Small intestine (tissue), 16 donors: ENCODE measurements at places on chromosomes 16 and 17. TPM values are rescaled to one million over a fixed set of nuclear protein-coding genes. Genes with fewer than 3 reads are reported as not detected.

Gene TK1
- polyA plus RNA-seq, result 11.6 TPM

Gene DCUN1D3
- polyA plus RNA-seq, result 4.8 TPM

Gene FOXC2
- polyA plus RNA-seq, result 0.97 TPM

Gene ZNF423
- polyA plus RNA-seq, result 0.54 TPM

Gene CDH3
- 0.33 TPM for polyA plus RNA-seq

Gene MRPL27
- polyA plus RNA-seq, result 146 TPM

Gene LDHD
- polyA plus RNA-seq, result 8.9 TPM

Gene CD68
- polyA plus RNA-seq, result 60.2 TPM

Gene NGFR
- 0.54 TPM for polyA plus RNA-seq

DNA sequence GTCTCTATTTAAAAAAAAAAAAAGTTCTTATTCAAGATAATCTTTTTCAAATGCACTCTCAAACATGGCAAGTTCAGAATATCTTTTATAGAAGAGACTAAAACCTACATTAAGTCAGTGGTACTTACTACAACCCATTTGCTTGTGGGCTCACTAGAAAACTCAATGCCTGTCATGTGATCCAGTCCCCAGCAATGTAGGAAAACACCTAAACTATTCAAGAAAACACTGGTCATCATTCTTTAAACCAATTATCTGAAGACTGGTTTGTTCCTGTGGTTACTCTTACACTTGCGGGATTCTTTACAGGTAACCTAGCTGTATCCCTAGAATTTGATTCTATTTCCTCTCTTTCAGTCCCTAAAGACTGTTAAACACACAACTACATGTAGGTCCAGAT, 19.6 kb downstream of the MED13 start:
- H3K4me3 ChIP-seq, result no peak overlapping the region
- no peaks in the 10 kb centered on the region for H3K4me1 ChIP-seq
- no peaks in the 10 kb centered on the region for H3K27me3 ChIP-seq
- no peak overlapping the region for H3K27ac ChIP-seq
- H3K36me3 ChIP-seq, result peaks cover 6% of the 10 kb centered on the region

GRCh38 chr16:54806881-54807360, 123.7 kb upstream of the IRX5 start:
- no peaks in the 10 kb centered on the region for H3K4me1 ChIP-seq
- no peaks in the 10 kb centered on the region for H3K36me3 ChIP-seq
- no peak for DNase-seq
- H3K27me3 ChIP-seq, result no peaks in the 10 kb centered on the region
- no peak overlapping the region for H3K27ac ChIP-seq
- H3K4me3 ChIP-seq, result no peak overlapping the region

GRCh38 chr17:40559954-40560591, 5.2 kb downstream of the CCR7 start:
- no peak overlapping the region for H3K4me3 ChIP-seq
- no peaks in the 10 kb centered on the region for H3K36me3 ChIP-seq
- H3K27ac ChIP-seq, result no peak overlapping the region
- DNase-seq, result peak; percentile 95
- H3K27me3 ChIP-seq, result peaks cover 40% of the 10 kb centered on the region

DNA sequence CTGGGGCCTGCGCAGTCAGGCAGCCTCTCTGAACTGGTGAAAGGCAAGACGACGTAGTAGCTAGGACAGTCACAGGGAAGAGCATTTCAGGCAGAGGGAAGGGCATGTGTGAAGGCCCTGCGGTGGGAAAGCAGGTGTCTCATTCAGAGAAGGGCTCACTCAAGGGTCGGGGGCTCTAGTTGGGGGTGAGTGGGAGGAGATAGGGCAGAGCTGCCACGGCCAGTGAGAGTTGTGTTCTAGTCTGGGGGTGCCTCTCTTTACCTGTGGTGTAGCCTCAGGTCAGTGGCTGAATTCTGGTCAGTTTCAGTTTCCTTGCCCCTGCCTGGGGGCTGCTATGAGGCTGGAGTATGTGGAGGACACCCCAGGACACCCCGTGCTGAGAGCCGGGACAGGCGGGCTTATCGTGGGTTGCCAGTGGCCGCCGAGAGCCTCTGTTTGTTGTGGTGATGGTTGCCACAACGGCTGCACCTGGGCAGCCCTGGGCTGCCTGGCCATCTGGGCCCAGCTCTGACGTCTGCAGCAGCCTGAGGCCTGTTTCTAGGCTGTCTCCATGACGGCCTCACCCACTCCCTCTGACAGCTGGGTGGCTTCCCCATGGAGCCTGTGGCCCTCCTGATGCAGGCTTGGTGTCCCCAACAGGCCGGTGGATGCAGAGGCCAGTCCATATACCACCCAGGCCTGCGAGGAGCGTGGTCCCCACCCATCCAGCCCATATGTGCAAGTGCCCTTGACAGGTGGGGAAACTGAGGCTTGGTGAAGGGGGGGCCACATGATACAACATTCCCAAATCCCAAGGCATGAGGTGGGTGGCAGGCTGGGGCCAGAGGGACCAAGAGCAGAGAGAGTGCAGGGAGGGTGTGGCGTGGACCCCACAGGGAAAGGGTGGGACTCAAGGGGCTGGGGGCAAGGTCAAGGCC, 10.8 kb downstream of the MAP2K3 start:
- H3K27ac ChIP-seq, result no peak overlapping the region
- H3K4me3 ChIP-seq, result no peak overlapping the region
- H3K4me1 ChIP-seq, result no peaks in the 10 kb centered on the region

DNA sequence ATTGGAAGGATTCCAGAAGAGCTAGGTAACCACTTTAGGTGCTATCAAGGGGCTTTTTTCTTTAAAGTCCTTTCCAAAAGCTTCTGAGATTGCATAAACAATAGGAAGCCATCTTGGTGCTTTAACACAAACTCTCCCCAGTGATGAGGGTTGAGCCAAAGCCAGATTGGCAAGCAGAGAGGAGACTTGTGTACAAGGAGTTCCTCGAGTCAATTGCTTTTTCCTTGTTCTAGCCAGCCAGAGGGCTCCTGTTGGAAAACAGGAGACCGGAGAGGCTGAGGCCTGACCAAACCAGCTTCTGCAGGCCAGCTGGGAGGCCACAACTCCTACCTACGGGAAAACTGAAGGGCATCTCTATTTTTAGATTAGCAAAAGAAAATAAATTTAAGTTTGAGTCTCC, 46.5 kb downstream of the MAPT start:
- H3K27ac ChIP-seq, result no peak overlapping the region
- no peaks in the 10 kb centered on the region for H3K4me1 ChIP-seq
- no peak for DNase-seq
- peaks cover 24% of the 10 kb centered on the region for H3K27me3 ChIP-seq

DNA sequence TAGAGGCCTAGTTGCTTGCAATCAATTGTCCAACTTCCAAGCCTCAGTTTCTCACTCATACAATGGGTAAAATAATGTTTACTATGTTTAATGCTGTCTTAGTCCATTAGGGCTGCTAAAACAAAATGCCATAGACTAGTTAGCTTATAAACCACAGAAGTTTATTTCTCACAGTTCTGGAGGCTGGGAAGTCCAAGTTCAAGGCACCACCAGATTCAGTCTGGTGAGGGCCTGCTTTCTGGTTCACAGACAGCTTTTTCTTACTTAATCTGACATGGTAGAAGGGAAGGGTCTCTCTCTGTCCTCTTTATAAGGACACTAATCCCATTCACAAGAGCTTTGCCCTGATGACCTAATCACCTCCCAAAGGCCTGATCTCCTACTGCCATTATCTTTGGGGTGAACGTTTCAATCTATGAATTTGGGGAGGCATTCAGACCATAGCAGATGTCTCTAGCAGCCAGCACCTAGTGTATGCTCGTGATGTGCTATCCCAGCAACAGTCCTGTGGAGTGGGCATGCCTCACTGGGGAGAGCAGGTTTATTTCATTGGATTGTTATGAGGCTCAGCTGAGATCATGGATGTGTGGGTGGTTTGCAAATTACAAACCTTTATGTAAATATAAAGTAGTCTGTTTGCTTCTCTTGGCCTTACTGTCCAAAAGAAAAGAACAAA, 25.2 kb downstream of the YPEL2 start:
- no peak overlapping the region for H3K27ac ChIP-seq
- H3K4me3 ChIP-seq, result no peak overlapping the region
- no peaks in the 10 kb centered on the region for H3K36me3 ChIP-seq

DNA sequence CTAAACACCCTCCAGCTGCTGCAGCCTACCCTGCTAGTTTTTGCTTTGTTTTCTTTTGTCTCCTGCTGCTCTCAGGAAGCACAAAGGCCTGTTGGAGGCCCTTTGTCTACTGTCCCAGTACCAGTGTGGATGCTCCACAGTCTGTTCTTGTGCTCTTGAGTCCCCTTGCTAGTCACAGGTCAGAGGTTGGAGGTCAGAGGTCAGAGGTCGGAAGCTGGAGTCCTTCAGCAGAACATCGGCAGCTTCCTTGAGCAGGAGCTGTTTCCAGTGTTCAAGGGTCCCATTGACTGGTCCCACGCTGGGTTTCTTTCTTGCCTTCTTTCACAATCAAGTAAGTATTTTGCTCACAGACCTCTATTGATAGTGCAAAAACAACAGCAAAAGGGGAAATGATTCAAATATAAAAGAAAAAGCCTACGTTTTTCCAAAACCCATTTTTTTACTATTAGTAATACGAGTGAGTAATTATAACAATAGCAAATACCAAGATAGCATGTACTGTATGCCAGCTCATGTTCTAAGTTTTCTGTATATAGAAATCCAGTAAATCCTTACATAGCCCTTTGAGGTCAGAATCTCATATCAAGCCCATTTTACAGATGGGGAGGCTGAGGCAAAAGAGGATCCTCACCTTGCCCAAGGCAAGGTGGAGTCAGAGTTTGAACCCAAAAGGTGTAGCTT, 10.9 kb upstream of the IL34 start:
- no peak overlapping the region for H3K27ac ChIP-seq
- H3K36me3 ChIP-seq, result no peaks in the 10 kb centered on the region
- H3K27me3 ChIP-seq, result no peaks in the 10 kb centered on the region
- no peaks in the 10 kb centered on the region for H3K4me1 ChIP-seq
- no peak for DNase-seq

DNA sequence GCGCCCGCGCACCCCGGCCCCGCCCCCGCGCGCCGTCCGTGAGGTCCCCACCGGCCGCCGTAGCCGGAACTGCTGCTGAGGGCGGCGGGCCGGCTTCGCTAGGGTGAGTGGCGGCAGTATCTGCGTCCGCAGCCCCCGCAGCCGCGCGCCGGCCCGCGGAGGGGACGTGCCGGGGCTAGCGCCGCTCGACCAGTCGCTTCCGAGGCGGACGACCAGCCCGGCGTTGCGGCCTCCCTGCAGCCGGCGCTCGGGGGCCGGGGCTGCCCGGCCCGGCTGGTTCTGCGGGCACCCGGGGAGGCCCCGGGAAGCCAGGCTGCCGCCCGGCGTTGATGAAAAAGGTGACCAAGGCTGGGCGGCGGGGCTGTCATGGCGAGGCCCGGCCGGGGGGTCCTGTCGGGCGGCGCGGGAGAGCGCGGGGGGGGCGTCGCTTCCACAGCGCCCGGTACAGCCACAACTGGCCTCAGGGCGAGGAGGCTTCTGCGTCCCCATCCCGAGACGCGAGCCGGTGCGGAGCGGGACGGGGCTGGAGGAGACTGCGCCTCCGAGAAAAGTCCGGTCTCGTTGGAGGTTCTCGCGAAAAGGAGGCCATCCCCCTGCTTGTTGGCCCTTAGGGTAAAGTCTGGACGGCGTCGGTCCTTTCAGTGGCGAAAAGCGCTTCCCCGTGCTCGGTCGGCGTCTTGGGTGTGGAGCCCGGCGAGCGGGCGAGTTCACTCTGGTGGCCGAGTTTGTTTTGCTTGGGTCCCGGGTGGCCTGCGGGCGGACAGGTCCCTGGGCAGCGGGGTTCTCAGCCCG, at the start of gene CRAMP1:
TSS of gene CRAMP1 (plus strand) at position 41 of the 792 bp plus-strand sequence. CDS start 2,280 bp downstream, outside the sequence.
- H3K4me3 ChIP-seq, result peak within 1 kb of the TSS; percentile 67
- H3K27ac ChIP-seq, result peak within 1 kb of the TSS; percentile 70
- peaks cover 15% of the 10 kb centered on the region for H3K36me3 ChIP-seq
- no peak for DNase-seq
